ENCODE measurements at places on chromosomes 2 and 18.

DNA sequence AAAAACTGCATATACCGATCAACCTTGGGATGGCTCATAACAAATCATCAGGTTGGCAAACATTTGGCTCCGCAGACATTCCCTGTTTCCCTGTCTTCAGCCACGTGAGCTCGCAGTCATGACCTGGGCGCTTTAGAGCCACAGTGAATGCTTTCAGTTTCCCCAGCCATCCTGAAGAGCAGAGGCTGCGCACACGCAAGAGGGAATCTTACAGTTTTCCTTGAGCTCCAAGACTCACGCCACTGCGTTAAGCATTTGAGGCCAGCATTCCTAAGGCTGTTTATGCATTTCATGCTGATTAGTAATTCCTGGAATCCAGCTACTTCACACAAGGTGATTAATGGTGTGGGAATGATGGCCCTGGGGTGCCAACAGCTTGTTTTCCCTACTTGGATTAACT, 95.1 kb downstream of the MTCL1 start:
- DNase-seq = no peak

- no peak for DNase-seq
These were observed 105.4 kb upstream of the TLK1 start for GRCh38 chr2:171266102-171266501.

DNA sequence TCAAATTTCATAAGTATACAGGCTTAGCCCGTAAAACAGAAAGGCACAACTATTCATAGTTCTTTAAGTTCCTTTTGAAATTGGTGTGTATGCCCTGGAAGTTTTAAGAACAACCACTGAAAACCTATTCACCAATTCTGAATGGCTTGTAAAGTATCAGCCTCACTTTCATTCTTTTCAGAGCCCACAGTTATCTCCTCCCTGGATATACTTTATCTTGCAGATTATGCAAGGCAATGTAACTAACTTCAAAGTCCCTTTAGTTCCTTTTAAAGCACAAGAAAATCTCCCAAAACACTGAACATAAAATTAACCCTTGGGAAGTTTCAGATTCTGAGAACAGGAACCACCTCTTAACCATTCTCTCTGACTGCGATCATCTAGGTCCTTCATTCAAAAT, 1.1 kb downstream of the STRN start:
- no peak for DNase-seq

DNA sequence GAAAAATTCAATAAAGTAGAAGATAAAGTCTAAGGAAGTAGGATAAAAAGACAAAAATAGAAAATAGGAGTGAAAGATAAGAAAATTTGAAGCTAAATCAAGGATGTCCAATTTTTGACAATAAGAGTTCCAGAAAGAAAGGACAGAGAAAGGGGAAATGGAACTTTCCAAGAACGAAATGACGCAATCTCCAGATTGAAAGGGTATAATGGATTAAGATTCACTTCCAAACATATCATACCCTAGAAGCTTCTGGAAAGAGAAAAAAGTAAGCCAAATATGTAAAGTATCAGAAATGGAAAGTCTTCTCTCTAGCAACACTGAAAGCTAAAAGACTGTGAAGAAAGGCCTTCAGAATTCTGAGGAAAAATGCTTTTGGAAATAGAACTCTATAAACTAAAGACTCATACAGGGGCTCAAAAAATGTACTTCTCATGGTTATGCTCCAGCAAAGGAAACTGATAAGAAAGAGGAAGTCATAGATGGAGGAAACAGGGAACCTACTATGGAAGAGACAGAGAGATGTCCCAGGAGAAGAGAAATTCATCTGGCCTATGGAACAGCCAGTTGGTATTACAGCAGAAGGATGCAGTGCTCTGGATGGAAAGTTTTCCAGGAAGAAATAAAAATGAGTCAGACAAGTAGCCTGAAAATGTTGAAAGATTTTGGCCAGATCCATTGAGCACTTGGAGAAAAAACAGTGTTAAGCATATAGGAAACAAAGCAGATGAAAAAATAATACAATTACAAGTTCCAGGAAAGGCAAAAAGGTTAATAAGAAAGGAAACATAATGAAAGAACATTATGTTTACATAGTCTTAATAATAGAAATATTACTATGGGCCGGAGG, 20.1 kb downstream of the CASP8 start:
- DNase-seq = no peak

- DNase-seq = no peak
These were observed 40.7 kb downstream of the PCBP1 start for GRCh38 chr2:70128005-70128404.

Data from stimulated activated CD4-positive, alpha-beta T cell treated with anti-CD3 and anti-CD28 coated beads, Interleukin-1b, Interleukin-23, amount 100 ng/mL, for 4 hours (primary cell).